ENCODE measurements at places on chromosomes 7 and 10. TPM values are rescaled to one million over a fixed set of nuclear protein-coding genes. Genes with fewer than 3 reads are reported as not detected.

- H3K27ac ChIP-seq: no peak overlapping the region
- no peak overlapping the region for H3K4me3 ChIP-seq
- H3K4me1 ChIP-seq: no peaks in the 10 kb centered on the region
- H3K27me3 ChIP-seq: no peaks in the 10 kb centered on the region
- no peaks in the 10 kb centered on the region for H3K36me3 ChIP-seq
- DNase-seq: no peak
Observed at GRCh38 chr7:89067048-89067447, 271.5 kb upstream of the TEX47 start.

- H3K36me3 ChIP-seq: no peaks in the 10 kb centered on the region
- no peak overlapping the region for H3K4me3 ChIP-seq
- H3K27ac ChIP-seq: no peak overlapping the region
- no peaks in the 10 kb centered on the region for H3K27me3 ChIP-seq
- no peak for DNase-seq
Observed at GRCh38 chr10:98659951-98660350, 213.2 kb upstream of the HPS1 start.

DNA sequence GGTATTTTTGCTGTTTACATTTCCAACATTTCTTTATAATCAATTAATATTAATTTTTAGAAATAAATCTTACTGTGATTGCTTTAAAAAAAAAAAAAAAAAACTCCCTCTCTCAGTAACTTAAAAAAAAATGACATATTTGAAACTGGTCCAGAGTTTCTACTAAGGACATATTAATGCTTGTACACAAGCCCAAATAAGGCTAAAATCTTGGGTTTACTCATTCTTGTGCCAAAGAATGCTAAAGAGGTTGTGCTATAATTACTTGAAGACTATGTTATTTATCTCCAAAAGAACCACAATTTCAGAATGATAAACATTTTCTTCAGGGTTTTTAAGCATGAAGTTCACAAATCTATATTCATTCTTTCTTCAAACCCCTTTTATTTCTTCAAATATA, 39.4 kb upstream of the PHF14 start:
- peaks cover 24% of the 10 kb centered on the region for H3K4me1 ChIP-seq
- H3K36me3 ChIP-seq: peaks cover 23% of the 10 kb centered on the region
- H3K27me3 ChIP-seq: no peaks in the 10 kb centered on the region
- H3K27ac ChIP-seq: peak overlapping the region; percentile 84

DNA sequence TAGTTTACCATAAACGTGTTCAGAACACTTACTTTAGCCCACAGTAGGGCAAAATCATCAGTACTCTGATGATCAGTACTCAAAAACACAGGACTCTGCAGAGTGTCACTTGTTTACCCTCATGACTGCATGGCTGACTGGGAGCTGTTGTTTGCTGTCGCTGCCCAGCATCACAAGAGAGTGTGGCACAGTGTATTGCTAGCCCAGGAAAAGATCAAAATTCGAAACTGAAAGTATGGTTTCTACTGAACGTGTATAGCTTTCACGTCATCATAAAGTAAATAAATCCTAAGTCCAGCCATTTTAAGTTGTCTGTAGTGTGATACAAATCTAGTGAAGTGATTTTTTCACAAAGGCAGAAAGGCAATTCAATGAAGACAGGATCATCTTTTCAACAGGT, 184.6 kb downstream of the RAMP3 start:
- DNase-seq: no peak
- no peaks in the 10 kb centered on the region for H3K36me3 ChIP-seq
- no peak overlapping the region for H3K4me3 ChIP-seq
- no peaks in the 10 kb centered on the region for H3K4me1 ChIP-seq

DNA sequence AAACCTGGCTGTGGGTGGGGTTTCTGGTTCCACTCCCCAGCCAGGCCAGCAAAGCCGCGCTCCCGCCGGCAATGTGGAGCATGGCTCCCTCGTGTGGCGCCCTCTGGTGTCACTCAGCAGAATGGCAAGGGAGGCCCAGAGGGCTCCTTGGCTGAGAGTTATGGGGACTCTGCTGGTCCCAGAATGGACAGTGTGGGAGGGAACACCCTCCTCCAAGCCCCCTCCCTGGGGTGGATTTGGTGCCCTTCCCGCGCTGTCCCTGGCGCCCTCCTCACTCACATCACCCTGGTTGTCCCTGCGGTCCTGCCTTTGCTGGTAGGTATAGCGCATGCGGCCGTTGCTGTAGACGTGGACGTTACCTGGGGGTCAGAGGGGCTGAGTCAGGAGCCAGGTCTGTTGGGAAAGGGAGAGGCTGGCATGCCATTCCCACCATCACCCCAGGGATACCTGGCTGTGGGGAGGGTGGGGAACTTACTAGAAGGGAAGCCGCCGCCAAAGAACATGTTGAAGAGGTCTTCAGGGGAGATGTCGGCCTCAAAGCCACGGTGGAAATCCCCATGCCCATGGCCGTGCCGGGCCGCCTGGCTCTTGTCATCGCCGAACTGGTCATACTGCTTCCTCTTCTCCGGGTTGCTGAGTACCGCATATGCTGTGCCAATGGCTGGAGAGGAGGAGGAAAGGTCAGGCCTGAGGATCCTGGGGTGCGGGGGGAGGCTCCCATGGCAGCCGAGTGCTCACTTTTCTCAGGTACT, 14.0 kb downstream of the DNAJB12 start:
- DNase-seq: no peak
- no peaks in the 10 kb centered on the region for H3K27me3 ChIP-seq
- no peaks in the 10 kb centered on the region for H3K4me1 ChIP-seq
- H3K36me3 ChIP-seq: peaks cover 75% of the 10 kb centered on the region
- H3K4me3 ChIP-seq: no peak overlapping the region
- H3K27ac ChIP-seq: no peak overlapping the region

- no peaks in the 10 kb centered on the region for H3K36me3 ChIP-seq
- H3K27me3 ChIP-seq: no peaks in the 10 kb centered on the region
- no peak overlapping the region for H3K27ac ChIP-seq
Observed at GRCh38 chr10:6589287-6590094, 9.4 kb upstream of the PRKCQ start.

DNA sequence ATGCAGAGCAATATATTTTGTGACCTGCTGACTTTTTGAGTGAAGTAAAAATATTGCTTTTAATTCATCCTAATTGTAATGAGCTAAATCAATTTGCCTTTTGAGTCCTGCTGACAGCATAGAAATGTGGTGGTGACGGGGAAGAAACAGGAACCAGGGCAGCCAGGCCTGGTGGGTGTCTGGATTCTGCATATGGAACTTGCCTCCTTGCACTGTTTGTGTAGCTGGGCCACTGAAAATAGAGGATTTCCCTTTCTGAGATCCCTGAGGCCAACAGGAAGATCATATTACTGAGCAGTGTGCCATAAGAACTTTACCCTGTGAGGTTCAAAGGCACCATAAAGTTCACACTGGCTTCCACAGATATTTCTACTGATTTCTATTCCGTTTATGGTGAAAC, 488.4 kb upstream of the AKR1E2 start:
- no peak overlapping the region for H3K4me3 ChIP-seq
- DNase-seq: no peak
- no peak overlapping the region for H3K27ac ChIP-seq
- H3K36me3 ChIP-seq: no peaks in the 10 kb centered on the region

- no peak overlapping the region for H3K27ac ChIP-seq
- no peak for DNase-seq
- peaks cover 84% of the 10 kb centered on the region for H3K36me3 ChIP-seq
- no peaks in the 10 kb centered on the region for H3K27me3 ChIP-seq
- H3K4me3 ChIP-seq: no peak overlapping the region
Observed at GRCh38 chr10:92024700-92025099, 101.1 kb downstream of the BTAF1 start.

- DNase-seq: no peak
- no peak overlapping the region for H3K27ac ChIP-seq
- no peak overlapping the region for H3K4me3 ChIP-seq
- H3K36me3 ChIP-seq: no peaks in the 10 kb centered on the region
- H3K4me1 ChIP-seq: no peaks in the 10 kb centered on the region
- H3K27me3 ChIP-seq: no peaks in the 10 kb centered on the region
Observed at GRCh38 chr10:31213959-31214358, 105.1 kb upstream of the ZEB1 start.

- no peak overlapping the region for H3K4me3 ChIP-seq
- H3K4me1 ChIP-seq: no peaks in the 10 kb centered on the region
- no peaks in the 10 kb centered on the region for H3K27me3 ChIP-seq
- H3K27ac ChIP-seq: no peak overlapping the region
- peaks cover 5% of the 10 kb centered on the region for H3K36me3 ChIP-seq
Observed at GRCh38 chr10:116972131-116972530, 32.9 kb downstream of the SHTN1 start.

- no peaks in the 10 kb centered on the region for H3K36me3 ChIP-seq
- no peak overlapping the region for H3K4me3 ChIP-seq
- no peaks in the 10 kb centered on the region for H3K4me1 ChIP-seq
- no peaks in the 10 kb centered on the region for H3K27me3 ChIP-seq
- H3K27ac ChIP-seq: no peak overlapping the region
Observed at GRCh38 chr7:1698951-1699350, 28.9 kb downstream of the ELFN1 start.

DNA sequence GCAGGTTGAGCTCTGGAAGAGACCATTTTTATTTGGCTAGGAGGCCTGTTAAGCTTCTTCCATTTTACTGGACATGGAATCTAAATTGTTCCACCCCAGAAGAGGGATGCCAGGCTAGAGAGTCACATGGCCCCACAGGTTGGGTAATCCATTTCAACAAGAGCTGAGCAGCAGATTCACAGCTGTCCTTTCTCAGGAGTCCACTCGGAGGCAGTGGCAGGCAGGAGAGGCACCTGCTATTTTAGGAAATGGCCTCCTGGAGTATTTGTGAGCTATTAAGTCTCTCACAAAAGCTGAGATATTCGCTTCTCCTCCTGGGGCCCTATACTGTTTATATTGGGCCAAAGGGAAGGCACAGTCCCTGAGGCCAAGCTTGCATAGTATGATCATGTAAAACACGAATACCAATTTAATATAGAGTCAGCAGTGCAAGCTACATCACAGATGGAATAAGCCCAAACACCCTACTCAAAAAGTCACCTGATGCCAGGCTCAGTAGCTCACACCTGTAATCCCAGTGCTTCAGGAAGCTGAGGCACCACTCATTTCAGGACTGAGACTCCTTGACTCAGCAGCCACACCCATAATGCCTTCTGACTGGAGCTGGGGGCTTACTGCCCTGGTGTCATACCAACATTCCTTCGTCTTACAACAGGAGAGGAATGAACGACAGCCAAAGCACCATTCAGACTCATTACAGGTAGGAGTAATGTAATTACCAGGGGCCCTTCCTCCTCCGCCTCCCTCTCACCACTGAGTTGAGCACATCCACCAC, 124.1 kb downstream of the LMBR1 start:
- H3K4me3 ChIP-seq: no peak overlapping the region
- no peaks in the 10 kb centered on the region for H3K36me3 ChIP-seq
- H3K27ac ChIP-seq: no peak overlapping the region
- H3K27me3 ChIP-seq: no peaks in the 10 kb centered on the region

DNA sequence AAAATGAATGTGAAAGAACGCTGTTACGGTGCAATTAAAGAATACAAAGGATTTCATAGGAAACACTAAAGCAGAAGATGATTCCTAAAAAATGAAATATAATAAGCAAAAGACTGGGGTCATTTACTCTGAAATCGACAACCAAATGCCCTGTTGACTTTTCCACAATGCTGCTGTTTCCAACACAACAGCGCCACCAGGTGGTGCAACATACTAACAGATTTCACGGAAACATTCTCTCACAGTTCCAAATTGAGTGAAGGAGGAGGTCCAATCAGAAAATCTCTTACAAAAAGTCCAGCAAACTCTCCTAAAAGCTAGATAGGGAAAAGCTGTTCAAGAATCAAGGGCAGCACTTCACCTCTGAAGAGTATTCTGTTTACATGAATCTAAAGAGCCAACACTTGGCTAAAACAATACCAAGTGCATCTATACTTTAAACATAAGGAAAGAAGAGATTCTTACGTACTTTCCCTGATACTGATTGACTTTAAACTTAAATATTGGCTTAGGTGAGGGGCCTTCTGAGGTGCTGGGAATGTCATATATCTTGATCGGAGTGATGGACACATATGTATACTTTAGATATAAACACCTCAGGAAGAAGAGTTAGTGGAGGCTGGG, 55.9 kb downstream of the UPF2 start:
- H3K4me1 ChIP-seq: no peaks in the 10 kb centered on the region
- H3K27ac ChIP-seq: no peak overlapping the region
- no peak overlapping the region for H3K4me3 ChIP-seq
- no peak for DNase-seq

DNA sequence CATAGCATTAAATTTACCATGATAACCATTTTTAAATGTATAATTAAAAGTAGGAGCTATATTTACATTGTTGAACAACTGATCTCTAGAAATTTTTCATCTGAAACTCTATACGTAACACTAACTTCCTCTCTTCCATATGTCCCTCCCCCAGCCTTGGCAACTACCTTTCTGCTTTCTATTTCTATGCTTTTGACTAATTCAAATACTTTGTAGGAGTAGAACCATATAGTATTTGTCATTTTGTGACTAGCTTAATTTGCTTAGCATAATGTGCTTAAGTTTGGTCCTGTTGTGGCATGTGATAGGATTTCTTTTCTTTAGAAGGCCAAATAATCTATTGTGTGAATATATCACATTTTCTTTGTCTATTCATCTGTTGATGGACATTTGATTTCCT, 225.3 kb upstream of the POT1 start:
- no peak overlapping the region for H3K4me3 ChIP-seq
- no peaks in the 10 kb centered on the region for H3K4me1 ChIP-seq
- DNase-seq: no peak

- H3K4me1 ChIP-seq: no peaks in the 10 kb centered on the region
- DNase-seq: no peak
- H3K4me3 ChIP-seq: no peak overlapping the region
- no peaks in the 10 kb centered on the region for H3K27me3 ChIP-seq
Observed at GRCh38 chr7:85535974-85536729, 349.3 kb upstream of the SEMA3D start.

- H3K27me3 ChIP-seq: no peaks in the 10 kb centered on the region
- no peak overlapping the region for H3K4me3 ChIP-seq
- no peak for DNase-seq
Observed at GRCh38 chr7:132977234-132977633, 104.7 kb downstream of the CHCHD3 start.

- no peaks in the 10 kb centered on the region for H3K27me3 ChIP-seq
- no peaks in the 10 kb centered on the region for H3K36me3 ChIP-seq
- H3K4me3 ChIP-seq: no peak overlapping the region
Observed at GRCh38 chr7:78149787-78150186, 351.2 kb downstream of the PHTF2 start.

DNA sequence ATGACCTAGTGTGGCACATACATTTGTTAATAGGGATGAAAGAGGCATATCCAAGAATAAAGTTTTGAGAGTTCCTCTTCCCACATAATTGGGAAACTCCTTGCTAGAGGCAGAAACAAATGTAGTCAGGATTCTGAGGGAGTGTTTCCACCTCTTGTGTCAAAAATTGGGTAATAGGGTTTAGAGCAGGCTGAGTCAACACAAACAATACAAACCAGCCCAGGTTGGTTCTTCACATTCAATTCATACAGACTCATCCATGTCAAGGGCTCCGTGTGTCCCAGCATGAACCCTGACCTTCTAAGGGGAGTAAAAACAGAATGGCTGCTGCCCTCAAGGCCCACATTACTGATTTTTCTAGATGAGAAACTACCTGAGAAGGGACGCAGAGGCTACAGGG, 75.3 kb downstream of the GLI3 start:
- H3K4me1 ChIP-seq: no peaks in the 10 kb centered on the region
- no peaks in the 10 kb centered on the region for H3K36me3 ChIP-seq
- H3K4me3 ChIP-seq: no peak overlapping the region
- H3K27me3 ChIP-seq: no peaks in the 10 kb centered on the region

PAX4 gene
- total RNA-seq: not detected

CFAP43 gene
- total RNA-seq: 0.96 TPM

FOXI2 gene
- not detected for total RNA-seq

CALML3 gene
- not detected for total RNA-seq

HSPA12A gene
- 5.5 TPM for total RNA-seq

XRCC2 gene
- 0.11 TPM for total RNA-seq

CNPY1 gene
- total RNA-seq: not detected

UNCX gene
- total RNA-seq: not detected

All from ascending aorta (tissue), 2 donors.